ENCODE measurements at places on chromosomes 13 and 19.

DNA sequence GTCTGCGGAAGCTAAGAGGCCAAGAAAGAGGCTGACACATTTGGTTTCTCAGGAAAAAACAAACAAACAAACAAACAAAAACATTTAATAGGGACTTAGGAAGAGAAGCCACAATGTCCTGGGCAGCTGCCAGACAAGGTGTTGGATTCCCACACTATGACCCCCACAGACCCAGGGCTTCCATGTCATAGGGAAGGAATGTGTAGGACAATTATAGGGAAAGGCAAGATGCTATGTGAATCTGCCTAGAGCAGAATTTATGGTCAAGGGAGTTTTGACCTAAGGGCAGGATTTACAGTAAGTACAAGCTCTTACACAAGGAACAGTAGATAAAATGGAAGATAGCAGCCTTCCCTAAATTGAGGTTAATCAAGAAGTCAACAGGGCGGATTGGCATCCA, 9.1 kb upstream of the CDADC1 start:
- no peak for DNase-seq

- DNase-seq: no peak
Measured at GRCh38 chr13:83995930-83996329, 113.7 kb upstream of the SLITRK1 start.

- no peak for DNase-seq
Measured at GRCh38 chr13:36454121-36454520, 21.8 kb downstream of the CCNA1 start.

GRCh38 chr13:48315969-48316650, 12.6 kb downstream of the RB1 start:
- no peak for DNase-seq

- no peak for DNase-seq
Measured at GRCh38 chr19:35488677-35489076, 1.6 kb downstream of the KRTDAP start.

DNA sequence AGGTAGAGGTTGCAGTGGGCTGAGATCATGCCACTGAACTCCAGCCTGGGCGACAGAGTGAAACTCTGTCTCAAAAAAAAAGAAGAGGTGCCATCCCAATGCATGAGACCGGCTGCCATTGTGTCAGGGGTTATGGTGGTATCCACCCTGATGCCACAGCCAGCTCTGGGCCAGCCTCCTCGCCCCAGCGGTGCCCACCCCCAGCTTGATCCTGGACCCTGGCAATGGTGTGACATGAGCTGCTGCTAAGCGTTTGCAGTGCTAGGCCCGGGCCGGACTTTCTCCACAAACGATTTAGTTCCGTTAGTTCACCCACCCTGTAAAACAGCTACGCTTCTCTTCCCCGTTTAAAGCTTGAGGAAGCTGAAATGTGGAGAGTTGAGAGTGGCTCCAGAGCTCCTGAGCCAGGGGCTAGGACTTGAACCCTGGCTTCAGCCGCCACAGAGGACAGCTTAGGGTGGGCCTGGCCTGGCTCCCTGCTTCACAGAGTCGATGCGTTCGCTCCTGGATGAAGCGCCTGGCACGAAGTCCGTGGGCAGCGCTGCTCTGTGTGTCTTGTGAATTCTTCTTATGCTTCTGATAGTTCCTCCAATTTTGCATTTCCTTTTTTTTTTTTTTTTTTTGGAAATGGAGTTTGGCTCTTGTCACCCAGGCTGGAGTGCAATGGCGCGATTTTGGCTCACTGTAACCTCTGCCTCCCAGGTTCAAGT, 25.5 kb downstream of the NKPD1 start:
- DNase-seq: no peak

DNA sequence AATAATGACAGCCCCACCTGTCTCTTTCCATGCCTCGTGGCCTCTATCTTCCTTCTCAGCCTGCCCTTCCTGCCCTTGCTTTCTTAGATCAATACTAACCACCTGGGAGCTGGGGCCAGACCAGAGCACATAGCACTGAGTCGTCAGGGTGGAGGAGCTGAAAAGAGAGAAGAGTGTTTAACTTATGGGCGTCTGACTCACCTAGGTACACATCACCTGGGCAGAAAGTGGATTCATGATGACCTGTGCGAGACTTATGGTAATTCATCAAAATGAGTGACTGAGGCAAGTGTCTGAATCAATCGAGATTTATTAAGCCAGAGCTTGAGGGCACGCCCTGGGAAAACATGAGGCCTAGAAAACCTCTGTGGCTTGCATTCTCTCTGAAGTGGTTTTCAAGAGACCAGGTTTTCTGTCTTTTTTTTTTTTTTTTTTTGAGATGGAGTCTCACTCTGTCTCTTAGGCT, 19.2 kb downstream of the CEACAM6 start:
- no peak for DNase-seq

DNA sequence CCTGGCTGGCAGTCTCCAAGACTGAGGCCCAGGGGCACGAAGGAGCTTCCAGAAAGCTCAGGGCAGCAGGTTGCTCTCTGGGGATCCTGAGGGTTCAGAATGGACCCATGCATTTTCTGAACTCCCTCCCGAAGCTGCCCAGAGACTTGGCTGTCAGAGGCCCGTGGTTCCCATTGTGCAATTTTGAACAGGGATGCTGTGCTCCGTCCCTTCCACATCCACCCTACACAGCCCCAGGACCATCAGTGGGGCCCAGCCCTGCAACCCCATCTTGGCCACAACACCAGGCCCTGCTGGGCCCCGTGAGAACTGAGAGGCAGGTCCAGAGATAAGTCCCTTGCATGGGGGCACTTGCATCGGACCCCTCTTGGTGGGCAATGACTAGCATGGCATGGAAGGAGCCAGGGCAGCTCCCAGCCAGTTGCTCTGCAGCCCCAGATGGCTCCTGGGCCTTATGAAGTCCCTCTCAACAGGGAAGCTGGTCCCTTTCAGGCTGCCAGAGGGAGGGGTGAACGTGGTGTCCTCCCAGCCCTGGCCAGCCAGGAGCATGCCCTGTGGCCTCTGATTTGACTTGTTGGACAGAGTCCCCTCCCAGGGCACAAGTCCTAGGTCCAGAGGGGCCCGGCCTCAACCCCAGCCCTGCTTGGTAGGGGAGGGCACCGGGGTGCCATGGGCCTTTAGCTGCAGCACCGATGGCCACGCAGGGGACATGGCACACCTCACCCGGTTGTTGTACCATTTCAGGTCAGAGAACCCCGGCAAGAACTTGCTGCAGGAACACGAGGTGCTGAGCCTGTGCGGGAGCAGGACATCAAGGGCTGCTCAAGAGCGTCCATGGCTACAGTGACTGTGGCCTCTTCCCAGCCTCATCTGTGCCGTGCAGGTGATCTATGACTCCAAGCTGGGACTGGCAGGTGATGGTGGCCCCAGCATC, 17.3 kb upstream of the ZNF14 start:
- no peak for DNase-seq
